Activated CD4-positive, alpha-beta T cell treated with anti-CD3 and anti-CD28 coated beads, Interleukin-2, amount 10 ng/mL, durations not matched to agents 24 days and 14 days (primary cell): ENCODE measurements at places on chromosomes 16 and 17. TPM values are rescaled to one million over a fixed set of nuclear protein-coding genes. Genes with fewer than 3 reads are reported as not detected.

PRSS53 gene
- 4.3 and 4.8 TPM in 2 replicates for total RNA-seq

ANKRD40CL gene
- not detected in 2 replicates for total RNA-seq

PDIA2 gene
- total RNA-seq: not detected in 2 replicates

FN3K gene
- total RNA-seq: 2.9 and 3.7 TPM in 2 replicates

GINS2 gene
- total RNA-seq: 87.4 and 93.0 TPM in 2 replicates

PPP1R1B gene
- not detected in 2 replicates for total RNA-seq

TPSG1 gene
- total RNA-seq: not detected in 2 replicates

LGALS9B gene
- total RNA-seq: not detected in 2 replicates

EPN3 gene
- not detected in 2 replicates for total RNA-seq

CDRT15L2 gene
- total RNA-seq: not detected in 2 replicates
